ENCODE measurements at places on chromosomes 6 and 20. TPM values are rescaled to one million over a fixed set of nuclear protein-coding genes. Genes with fewer than 3 reads are reported as not detected.

DNA sequence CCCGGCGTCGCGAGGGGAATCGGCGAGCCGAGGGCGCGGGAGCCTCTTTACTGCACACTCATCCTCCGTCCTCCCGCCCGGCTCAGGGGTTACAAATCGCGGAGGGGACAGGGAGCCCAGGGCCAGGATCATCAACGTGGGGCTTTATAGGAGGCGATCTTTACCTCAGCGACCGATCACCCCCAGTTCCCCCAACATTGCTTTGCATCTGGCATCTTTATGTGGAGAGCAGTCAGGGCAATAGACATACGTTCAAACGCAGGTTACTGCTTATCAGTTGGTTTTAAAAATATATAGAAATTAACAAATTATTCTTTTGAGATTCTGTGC lies 634 bp downstream of the HSF2 start:
- H3K4me1 ChIP-seq: peaks cover 18% of the 10 kb centered on the region
- H3K36me3 ChIP-seq: no peaks in the 10 kb centered on the region
- no peaks in the 10 kb centered on the region for H3K27me3 ChIP-seq

- no peak overlapping the region for H3K4me3 ChIP-seq
- H3K27ac ChIP-seq: no peak overlapping the region
- DNase-seq: no peak
- H3K27me3 ChIP-seq: peaks cover 7% of the 10 kb centered on the region
These were observed 44.6 kb upstream of the TBC1D7 start for GRCh38 chr6:13372688-13373487.

DNA sequence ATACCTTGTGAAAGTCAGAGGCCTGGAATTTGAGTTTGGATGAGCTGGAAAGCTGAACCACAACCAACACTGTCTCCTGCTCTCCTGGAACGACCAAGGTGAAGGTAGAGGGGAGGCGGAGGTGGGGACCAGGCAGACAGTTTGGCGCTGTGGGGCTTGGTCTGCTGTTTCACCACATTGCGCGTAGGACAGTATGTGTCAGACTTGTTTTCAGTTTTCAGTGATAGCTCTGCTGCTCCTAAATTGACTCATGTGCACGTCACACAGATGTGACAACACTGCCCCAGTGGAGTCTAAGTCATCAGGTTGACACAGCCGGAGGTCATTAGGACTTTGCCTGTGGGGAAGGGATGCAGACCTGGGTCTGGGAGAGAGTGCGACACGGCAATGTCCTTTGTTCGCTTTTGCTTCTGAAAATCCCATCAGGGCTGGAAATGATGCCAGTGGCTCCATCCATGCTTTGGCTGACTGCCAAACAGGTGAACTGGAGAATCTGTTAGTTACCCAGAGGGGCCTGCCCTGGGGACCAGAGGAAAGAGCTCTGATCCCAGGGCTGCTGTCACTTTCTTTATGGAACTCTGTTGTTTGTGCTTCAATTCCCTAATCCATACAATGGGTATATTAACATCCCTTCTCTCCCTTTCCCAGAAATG lies 255.5 kb downstream of the CDC5L start:
- H3K4me1 ChIP-seq: no peaks in the 10 kb centered on the region
- DNase-seq: no peak
- no peak overlapping the region for H3K4me3 ChIP-seq

DNA sequence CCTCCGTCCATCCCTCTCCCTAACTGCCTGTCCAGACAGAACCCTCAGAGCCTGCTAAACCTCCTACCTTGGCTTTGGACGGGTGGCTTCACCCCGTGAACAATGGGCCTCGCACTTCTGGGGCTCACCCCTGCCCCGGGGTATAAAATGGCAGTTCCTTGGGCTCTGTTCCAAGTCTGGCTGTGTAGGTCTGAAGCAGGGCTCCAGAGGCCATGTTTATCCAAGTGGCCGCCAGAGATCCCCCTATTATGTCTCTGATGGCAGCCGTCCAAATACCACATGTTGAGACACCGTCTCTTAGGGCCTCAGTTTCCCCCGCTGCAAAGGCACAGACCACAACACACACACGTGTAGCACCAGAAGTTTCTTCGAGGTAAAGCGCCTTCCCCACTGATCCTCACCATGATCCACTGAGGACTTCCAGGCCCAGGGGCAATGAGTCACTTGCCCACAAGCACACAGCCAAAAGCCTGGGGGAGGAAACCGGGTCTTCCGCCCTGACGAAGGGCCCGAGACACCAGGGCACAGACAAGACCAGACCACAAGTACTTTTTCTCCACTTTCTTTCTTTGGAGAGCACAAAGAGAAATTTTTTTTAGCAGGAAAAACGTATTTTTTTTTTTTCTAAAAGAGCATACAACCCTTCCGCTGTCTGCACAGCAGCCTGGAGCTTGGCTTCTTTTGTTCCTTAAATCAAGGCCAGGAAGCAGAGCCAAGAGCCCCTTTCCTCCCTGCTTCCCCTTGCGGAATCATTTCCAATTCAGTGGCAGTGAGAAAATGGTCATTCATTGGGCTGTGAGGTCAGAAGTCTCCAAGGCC lies 11.8 kb downstream of the CPNE5 start:
- no peaks in the 10 kb centered on the region for H3K36me3 ChIP-seq
- DNase-seq: no peak
- no peaks in the 10 kb centered on the region for H3K27me3 ChIP-seq
- H3K27ac ChIP-seq: no peak overlapping the region
- no peak overlapping the region for H3K4me3 ChIP-seq

- peaks cover 14% of the 10 kb centered on the region for H3K4me1 ChIP-seq
- no peaks in the 10 kb centered on the region for H3K27me3 ChIP-seq
- no peak overlapping the region for H3K4me3 ChIP-seq
- no peaks in the 10 kb centered on the region for H3K36me3 ChIP-seq
- H3K27ac ChIP-seq: peak overlapping the region; percentile 44
- no peak for DNase-seq
These were observed 77.6 kb downstream of the RIN2 start for GRCh38 chr20:19835533-19836222.

DNA sequence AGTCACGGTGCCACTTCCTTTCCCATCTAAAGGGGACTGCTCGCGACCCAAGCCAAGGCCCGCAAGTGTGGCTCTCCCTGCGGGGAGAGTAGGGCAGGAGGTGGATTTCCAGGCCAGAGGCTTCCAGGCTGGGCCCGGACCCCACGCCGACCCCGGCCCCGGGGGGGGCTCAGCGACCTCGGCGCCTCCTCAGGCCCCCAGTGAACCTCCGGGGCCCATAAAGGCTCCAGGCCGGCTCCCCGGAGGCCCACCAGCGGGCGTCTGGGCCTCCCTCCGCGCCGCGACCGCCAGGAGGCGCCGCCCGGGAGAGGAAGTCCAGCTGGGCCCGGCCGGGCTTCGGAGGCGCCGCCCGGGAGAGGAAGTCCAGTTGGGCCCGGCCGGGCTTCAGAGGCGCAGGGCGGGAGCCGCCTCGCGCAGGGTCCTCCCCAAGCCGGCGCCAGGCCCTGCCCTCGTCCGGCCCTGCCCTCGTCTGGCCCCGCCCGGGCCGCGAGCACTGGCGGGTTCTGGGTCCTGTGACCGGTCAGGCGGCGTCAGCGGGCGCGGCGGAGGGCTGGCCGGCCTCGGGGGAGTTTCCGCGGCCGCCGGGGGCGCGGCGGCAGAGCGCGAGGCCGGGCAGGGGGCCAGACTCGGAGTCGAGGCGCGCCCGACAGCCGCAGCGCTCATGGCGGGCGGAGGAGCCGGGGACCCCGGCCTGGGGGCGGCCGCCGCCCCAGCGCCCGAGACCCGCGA lies at the start of gene RAB32:
Gene RAB32, plus strand, starts transcription at position 623 of the 729 bp plus-strand sequence. Its CDS starts 39 bp downstream, at position 662.
- no peaks in the 10 kb centered on the region for H3K36me3 ChIP-seq
- H3K27me3 ChIP-seq: no peaks in the 10 kb centered on the region
- H3K27ac ChIP-seq: peak within 1 kb of the TSS; percentile 92
- peak within 1 kb of the TSS; percentile 89 for H3K4me3 ChIP-seq
- no peak for DNase-seq
- peaks cover 14% of the 10 kb centered on the region for H3K4me1 ChIP-seq

DNA sequence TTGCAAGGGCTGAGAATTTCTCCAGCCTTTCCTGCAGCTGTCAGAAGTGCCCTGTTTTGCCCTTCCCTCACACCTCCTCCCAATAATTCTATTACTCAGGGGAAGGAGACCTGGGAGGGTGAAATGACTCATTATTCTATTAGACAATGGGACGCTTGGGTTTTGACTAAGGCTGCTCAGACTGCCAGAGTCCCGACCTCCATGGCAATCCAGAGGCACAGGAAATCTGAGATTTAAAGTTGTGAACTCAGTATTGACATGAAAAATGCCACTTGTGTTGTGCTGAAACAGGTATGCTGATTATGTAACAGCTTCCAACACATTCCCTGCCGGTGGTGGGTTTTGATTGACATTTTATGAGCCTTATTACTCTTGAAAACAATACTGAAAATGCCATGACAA lies 625.9 kb upstream of the FLRT3 start:
- H3K4me3 ChIP-seq: no peak overlapping the region
- no peak overlapping the region for H3K27ac ChIP-seq
- DNase-seq: no peak

- no peaks in the 10 kb centered on the region for H3K4me1 ChIP-seq
- H3K27ac ChIP-seq: no peak overlapping the region
- H3K36me3 ChIP-seq: peaks cover 38% of the 10 kb centered on the region
These were observed 73.0 kb downstream of the PHIP start for GRCh38 chr6:79005024-79005423.

GRCh38 chr20:18513208-18513607 lies 5.5 kb downstream of the SEC23B start:
- 0 out of 2 replicates have a peak, but pooled peaks cover 5% of the 10 kb centered on the region for H3K4me1 ChIP-seq
- DNase-seq: no peak
- peaks cover 21% of the 10 kb centered on the region for H3K36me3 ChIP-seq
- H3K27ac ChIP-seq: no peak overlapping the region

GRCh38 chr6:106466211-106466610 lies 105.7 kb downstream of the CRYBG1 start:
- no peaks in the 10 kb centered on the region for H3K4me1 ChIP-seq
- H3K4me3 ChIP-seq: no peak overlapping the region
- peaks cover 9% of the 10 kb centered on the region for H3K27me3 ChIP-seq
- H3K36me3 ChIP-seq: no peaks in the 10 kb centered on the region
- DNase-seq: no peak
- no peak overlapping the region for H3K27ac ChIP-seq

DNA sequence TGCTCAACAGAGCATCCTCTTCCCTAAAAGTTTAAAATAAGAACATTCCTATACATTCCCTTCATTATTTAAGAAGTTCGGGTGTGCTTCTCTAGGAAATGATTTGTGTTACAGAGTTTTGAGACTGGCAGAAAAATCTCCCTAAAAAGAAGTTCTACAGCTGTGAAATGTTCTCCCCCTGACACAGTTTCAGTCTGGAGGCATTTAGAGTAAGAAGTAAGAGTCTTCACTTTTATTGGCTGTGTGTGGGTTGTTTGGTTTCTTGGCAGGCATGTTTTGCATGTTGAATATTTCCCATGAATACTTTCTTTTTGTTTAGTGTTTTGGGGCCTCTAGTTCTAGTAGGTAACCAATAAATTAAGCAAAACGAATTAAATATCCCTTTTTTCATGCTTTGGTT lies 195.9 kb downstream of the TENT5A start:
- no peak overlapping the region for H3K4me3 ChIP-seq
- no peak overlapping the region for H3K27ac ChIP-seq
- H3K4me1 ChIP-seq: no peaks in the 10 kb centered on the region
- H3K36me3 ChIP-seq: no peaks in the 10 kb centered on the region
- no peaks in the 10 kb centered on the region for H3K27me3 ChIP-seq

DNA sequence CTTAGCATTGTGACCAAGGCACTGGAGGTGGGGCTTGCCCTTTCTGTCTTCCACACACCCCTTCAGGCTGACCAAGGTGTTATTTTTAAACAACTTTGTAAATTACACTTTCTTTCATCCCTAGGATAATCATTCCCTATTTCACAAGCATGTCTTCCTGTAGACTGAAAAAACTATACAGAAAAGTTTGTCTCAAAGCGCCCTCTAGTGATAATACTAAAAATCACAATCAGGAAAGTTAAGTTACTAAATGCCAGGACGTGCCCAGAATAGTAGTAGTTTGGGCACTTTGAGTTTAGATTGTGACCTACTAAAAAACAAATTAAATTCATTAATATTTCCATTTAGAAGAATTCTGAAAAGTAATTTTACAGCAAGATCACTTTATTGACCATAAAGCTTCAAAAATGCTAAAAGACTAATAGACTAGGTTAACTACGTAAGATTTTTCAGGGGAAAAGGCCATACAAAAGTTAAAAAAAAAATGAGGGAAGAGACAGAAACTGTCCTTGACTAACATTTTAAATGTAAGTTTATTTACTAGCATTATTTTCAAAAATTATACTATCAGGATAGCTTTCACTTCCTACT lies 123.3 kb upstream of the DUSP22 start:
- peak; percentile 38 for DNase-seq
- H3K27ac ChIP-seq: no peak overlapping the region
- H3K27me3 ChIP-seq: peaks cover 8% of the 10 kb centered on the region
- H3K4me1 ChIP-seq: no peaks in the 10 kb centered on the region
- no peaks in the 10 kb centered on the region for H3K36me3 ChIP-seq

PKIB gene
- total RNA-seq: 1.1 TPM

OPRL1 gene
- 3.9 TPM for total RNA-seq

EYS gene
- total RNA-seq: not detected

PI3 gene
- not detected for total RNA-seq

RPN2 gene
- total RNA-seq: 250 TPM

DEFB132 gene
- 0.10 TPM for total RNA-seq

ADGRG6 gene
- 259 TPM for total RNA-seq

TAGAP gene
- 0.13 TPM for total RNA-seq

Measured in Panc1 (cell line).